ENCODE measurements at places on chromosomes 3 and 15. TPM values are rescaled to one million over a fixed set of nuclear protein-coding genes. Genes with fewer than 3 reads are reported as not detected.

- no peak for DNase-seq
These were observed 39.4 kb upstream of the LMOD3 start for GRCh38 chr3:69161587-69162307.

DNA sequence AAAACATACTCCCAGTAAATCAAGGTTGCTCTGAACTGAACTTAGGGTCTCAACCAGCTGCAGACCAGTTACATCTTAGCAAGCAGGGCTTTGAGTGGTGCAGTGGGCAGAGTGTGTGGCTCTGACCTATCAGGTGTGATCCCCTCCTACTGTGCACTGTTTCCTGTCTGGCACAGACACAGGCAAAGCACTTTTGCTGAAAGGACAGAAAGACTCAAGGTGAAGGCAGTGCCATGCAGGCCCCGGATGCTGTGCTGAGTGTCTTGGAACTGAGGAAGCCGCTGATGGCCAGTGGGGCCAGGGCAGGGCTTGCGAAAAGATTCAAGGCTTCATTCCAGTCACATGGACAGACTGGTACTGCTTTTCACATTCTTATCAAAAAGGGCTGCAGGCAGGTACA lies 85.2 kb downstream of the CACNA1D start:
- no peak for DNase-seq

GRCh38 chr3:178146406-178146831 lies 389.8 kb upstream of the KCNMB2 start:
- no peak for DNase-seq

Gene TUSC7
- not detected for total RNA-seq
